Body of pancreas (tissue), 4 donors: ENCODE measurements at places on chromosomes 2 and 18.
A peak's percentile ranks its signal among the peaks of the same experiment; 100 is the strongest.

- no peak for DNase-seq
These were observed 483 bp downstream of the TRAPPC8 start for GRCh38 chr18:31942291-31942998.

- no peak for DNase-seq
These were observed 34.4 kb downstream of the PCARE start for GRCh38 chr2:29039718-29040480.

GRCh38 chr2:218839430-218839829 is 7.8 kb upstream of the PRKAG3 start:
- no peak for DNase-seq

GRCh38 chr2:176081837-176082524 is 1.8 kb downstream of the EVX2 start:
- no peak for DNase-seq

DNA sequence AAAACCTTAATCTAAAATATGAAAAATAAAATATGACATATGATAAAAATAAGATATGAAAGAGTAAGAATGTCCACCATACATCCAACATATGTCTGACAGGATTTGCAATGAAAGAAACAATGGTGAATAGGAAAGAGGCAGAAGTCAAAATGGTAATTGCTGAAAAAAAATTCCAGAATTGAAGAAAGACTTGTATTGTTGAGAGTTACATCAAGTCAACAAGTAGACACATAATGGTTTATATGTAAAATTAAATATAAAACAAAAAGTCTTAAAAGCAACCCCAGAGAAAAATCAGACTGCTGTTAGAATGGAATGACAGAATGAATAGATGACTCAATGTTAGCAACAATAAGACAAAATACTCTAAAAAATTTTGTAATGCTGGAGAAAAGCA is 255.1 kb downstream of the DOK6 start:
- no peak for DNase-seq

- DNase-seq, result peak; percentile 38
These were observed 970 bp upstream of the ADCYAP1 start for GRCh38 chr18:903701-904100.

- no peak for DNase-seq
These were observed 316.5 kb downstream of the SOX11 start for GRCh38 chr2:6008726-6009125.
